ENCODE measurements at places on chromosomes 12 and 14. TPM values are rescaled to one million over a fixed set of nuclear protein-coding genes. Genes with fewer than 3 reads are reported as not detected.

- no peak for DNase-seq
Observed at GRCh38 chr14:65277580-65278270, 134.8 kb upstream of the FUT8 start.

DNA sequence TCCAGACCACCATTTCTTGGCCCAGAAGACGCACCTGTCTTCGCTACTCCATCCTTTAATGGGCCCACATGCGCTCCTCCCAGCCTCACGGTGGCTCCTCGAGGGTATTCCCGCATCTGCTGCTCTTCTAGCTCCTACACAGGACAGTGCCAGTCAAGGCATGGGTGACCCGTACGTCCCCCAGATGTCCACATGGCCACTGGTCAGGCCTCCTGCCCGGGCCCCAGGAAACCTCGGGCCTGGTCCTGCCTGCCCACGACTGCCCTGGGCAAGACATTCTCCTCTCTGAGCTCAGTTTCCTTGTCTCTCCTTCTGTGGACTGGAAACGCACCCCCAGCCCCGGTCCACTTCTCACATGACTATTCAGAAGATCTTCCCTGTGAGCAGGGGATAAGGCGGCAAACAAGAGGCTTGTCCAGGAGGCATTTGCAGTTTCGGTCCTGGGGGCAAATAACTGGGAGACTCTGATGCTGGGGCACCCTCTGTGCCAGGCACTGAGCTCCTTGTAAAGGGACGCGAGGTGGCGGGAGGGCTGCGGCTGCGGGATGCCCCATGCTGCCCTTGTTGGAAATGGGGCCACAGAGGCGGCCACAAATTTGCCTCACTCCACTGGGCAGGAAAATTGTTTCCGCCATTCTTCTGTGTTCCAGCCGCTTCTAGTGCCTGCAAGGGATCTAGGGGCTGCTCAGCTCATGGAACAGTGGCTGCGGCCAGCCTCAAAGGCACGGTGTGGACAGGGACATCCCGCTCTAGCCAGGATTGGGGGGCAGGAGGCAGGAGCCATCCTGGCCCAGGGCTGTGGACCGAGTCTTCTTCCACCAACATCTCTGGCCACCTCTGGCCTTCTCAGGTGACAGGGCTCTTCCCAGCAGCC is 6.8 kb upstream of the BEGAIN start:
- peak; percentile 33 for DNase-seq

DNA sequence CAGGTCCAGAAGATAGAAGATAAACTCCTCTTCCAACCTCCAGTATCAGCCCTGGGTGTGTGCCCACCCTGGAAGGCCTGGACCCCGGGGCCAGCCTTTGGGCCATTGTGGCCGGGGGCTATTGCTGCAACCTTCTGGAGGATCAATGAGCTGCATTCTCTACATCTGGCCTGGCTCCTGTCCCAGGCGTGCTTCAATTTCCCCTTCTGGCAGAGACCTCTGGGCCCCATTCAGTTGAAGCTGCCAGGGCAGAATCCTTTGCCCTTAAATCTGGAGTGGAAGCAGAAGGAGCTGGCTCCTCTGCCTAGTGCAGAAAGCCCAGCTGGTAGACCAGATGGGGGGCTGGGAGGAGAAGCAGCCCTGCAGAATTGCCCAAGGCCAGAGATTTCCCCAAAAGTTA is 10.0 kb downstream of the NYNRIN start:
- DNase-seq: no peak

The DLK1 gene
- total RNA-seq: 1.2 TPM

The P2RX2 gene
- not detected for total RNA-seq

DNA sequence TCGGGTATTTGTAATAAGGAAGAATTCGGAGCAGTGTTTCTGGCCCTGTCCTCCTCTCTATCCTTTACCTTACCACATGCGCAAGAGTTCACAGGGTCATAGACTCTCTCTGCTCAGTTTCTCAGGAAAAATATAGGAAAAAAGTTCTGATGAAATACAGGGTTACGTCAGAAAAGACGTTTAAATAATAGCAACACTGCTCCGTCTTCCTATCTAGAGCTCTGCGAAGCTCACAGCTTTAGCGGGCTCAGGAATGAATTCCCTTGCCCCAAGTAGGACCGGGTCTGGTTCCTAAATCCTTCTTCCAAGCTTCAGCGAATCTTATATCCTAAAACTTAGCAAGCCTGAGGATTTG is 365 bp downstream of the CCDC59 start:
- DNase-seq: no peak

The VRTN gene
- not detected for total RNA-seq

DNA sequence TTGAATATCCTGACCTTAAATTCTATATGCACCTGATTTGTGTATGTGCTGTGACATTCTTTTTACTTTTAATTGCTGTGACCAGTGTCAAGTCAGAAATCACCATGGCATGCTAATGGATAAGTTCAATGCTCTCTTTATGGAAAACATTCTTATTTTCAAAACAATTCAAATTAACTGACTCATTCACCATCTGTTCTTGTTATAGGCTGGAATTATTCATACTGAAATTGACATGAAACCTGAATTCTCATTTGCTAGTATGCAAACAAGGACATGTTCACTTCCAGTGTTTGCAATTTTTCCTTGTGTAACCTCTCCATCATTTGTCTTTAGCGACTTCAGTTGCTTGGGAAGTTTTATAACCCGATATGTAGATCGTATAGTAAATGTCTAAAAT is at the start of gene TAS2R30:
Gene TAS2R30, minus strand, starts transcription at position 340 of the 400 bp plus-strand sequence. CDS start 400 bp downstream, outside the sequence.
- DNase-seq: no peak

GRCh38 chr12:113422886-113423669 is 898 bp downstream of the SDSL start:
- DNase-seq: no peak

GRCh38 chr12:52436828-52437474 is 2.8 kb upstream of the KRT75 start:
- no peak for DNase-seq

- DNase-seq: no peak
Observed at GRCh38 chr14:101791919-101792572, 30.5 kb downstream of the PPP2R5C start.

DNA sequence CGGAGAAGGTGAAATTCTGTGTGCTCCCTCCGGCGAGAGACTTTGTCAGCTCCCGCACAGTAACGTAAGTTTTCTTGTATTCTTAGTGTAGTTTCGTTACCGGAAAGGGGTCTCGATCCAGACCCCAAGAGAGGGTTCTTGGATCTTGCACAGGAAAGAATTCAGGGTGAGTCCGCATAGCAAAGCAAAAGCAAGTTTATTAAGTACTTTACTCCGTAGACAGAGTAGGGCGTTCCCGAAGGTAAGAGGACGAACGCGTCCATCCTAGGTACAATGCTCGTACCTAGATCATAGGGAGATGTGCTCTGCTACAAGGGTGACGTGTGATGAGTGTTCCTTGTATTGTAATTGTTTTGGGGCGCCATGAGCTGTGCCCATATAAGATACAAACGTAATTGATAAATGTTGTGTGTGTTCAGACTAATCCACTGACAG is 293 bp downstream of the IFI27L1 start:
- no peak for DNase-seq

- no peak for DNase-seq
Observed at GRCh38 chr14:100288382-100289185, 17.7 kb downstream of the SLC25A29 start.

DNA sequence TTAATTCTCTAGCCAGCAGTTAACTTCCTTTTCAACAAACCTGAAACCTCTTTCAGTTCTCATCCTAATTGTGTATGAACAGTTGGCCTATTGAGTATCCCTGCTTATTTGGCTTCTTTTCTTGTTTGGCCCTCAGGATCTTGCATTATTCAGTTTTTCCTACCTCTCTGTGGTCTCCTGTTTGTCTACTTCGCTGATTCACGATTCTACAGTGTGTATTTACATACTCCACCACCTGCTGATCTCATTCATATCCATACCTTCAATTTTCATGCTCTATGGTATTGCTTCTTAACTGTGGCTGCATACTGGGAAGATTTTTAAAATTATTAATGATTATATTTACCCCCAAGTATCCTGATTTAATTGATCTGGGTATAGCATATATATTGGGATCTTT is 56.4 kb downstream of the RASSF9 start:
- no peak for DNase-seq

DNA sequence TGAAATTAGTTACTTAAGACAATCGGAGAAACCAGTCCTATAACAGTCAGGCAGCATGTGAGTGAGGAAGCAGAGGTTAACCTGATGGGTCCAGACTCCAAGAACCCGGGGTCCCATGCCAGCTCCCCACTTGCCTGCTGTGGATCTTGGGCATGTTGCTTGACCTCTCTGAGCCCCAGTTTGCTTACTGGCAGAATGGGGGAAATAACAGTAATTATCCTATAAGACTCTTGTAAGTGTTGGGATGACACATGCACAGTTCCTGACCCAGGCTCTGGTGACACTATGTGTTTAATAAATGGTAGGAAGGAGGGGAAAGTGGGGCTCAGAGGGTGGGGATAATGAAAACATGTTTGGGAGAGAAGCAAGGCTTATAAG is 56.8 kb downstream of the RPH3A start:
- DNase-seq: no peak

GRCh38 chr14:75497191-75497590 is 25.1 kb upstream of the BATF start:
- no peak for DNase-seq

DNA sequence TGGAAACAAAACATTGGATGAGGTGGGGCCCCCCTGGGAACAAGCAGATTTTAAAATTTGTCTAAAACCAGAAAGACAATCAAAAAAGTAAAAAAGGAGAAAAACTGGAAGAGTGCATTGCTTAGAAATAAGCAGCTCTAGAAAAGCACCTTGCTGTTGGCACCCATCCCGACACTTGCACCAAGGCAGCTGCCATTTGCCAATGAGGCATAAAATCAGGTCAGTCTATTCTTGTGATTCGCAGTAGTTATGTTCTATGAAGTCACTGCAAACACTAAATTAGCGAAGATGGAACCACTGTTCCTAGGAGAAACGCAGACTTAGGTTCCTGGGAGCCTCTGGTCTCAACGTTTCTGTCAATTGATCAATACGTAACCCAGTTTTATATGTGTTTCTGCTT is 16.2 kb downstream of the VPS33A start:
- DNase-seq: no peak

- DNase-seq: no peak
Observed at GRCh38 chr12:5242440-5242839, 189.5 kb upstream of the NTF3 start.

DNA sequence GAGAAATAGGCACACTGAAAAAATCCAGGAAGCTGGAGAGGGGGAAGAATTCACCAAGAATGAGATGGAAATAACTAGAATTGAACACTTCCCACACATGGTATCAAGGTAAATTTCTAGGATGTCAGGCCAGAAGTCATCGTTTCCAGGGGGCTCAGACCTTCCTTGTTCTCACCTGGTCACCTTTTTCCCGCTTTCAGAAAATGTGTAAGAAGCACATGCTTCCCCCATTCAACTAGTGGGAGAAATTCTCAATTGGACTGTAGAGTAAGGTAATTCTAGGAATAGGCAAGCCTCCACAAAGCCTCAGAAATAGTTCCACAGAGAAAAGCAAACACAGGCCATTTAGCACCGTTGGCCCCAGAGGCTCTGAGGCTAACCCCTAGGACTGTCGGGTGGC is 2.8 kb upstream of the PTMS start:
- no peak for DNase-seq

GRCh38 chr12:105334582-105334981 is 4.1 kb downstream of the C12orf75 start:
- no peak for DNase-seq

The MYF6 gene
- total RNA-seq: 1.1 TPM

- no peak for DNase-seq
Observed at GRCh38 chr12:53223389-53224060, 8.5 kb downstream of the RARG start.

GRCh38 chr12:48189331-48190125 is 6.1 kb downstream of the CCDC184 start:
- no peak for DNase-seq

- no peak for DNase-seq
Observed at GRCh38 chr12:92562063-92562734, 140.6 kb upstream of the PLEKHG7 start.

DNA sequence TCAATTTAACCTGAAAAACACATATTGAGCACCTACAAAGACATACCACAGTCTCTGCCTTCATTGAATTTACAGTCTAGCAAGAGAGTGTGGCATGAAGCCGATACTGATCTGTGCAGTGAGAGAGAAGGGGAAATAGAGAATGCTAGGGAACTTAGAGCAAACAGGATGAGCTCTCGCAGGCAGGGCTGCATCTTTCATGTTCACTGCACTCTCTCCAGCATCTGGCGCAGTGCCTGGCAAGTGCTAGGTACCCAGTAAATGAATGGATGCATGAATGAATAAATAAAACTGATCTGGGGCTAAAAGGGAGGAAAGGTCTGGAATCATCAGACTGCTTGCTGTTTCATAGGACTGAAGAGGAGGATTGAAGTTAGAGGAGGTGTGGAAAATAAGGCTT is 256.5 kb upstream of the NPAS3 start:
- DNase-seq: no peak

- no peak for DNase-seq
Observed at GRCh38 chr14:65776193-65776852, 363.8 kb downstream of the FUT8 start.

- DNase-seq: no peak
Observed at GRCh38 chr12:30428098-30428497, 267.6 kb downstream of the IPO8 start.

- no peak for DNase-seq
Observed at GRCh38 chr14:72604133-72604532, 289.8 kb downstream of the DPF3 start.

The GDF3 gene
- total RNA-seq: 0.46 TPM

The PLA2G1B gene
- total RNA-seq: not detected

DNA sequence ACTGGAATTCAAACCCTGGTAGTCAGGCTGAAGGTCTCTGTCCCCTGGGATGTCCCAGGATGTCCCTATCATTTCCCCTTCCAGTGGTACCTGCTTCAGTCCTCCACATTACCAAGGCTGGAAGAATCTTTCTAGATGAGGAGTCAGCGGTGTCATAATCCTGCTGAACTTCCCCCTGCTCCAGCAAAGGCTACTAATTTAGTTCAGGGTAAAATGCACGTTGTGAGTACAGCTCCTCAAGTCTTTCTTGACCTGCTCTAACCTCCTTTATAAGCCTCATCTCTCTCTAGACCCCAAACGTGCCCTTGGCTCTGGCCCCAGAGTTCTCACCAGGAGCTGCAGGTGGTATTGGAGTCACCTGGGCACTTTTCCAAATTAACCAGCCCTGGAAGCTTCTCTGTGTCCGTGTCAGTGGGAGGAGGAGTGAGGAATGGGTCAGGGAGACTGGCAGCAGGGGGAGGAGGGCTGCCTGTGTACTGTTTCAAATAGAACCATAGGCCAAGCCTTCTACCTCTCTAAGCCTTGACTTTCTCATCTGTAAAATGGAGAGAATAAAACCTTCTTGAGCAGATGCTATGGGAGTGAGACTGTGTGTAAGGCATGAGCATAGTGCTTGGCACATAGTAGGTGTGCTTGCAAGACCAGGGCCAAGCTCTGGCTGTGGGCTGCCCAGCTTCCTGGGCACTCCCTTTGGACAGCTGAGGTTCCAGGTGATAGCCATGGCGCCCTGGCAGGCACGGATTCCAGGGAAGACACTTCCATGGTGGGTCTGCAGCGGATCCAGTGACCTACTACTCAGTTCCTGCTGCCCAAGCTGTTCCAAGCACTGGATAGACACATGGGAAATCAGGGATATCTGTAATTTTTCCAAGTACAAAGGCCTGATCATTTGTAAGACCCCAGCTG is 24.5 kb downstream of the ASB2 start:
- DNase-seq: no peak

- DNase-seq: no peak
Observed at GRCh38 chr14:31682768-31683167, 121.6 kb downstream of the NUBPL start.

All from cardiac septum (tissue), 1 donor.